ENCODE measurements at places on chromosomes 7 and 10.

DNA sequence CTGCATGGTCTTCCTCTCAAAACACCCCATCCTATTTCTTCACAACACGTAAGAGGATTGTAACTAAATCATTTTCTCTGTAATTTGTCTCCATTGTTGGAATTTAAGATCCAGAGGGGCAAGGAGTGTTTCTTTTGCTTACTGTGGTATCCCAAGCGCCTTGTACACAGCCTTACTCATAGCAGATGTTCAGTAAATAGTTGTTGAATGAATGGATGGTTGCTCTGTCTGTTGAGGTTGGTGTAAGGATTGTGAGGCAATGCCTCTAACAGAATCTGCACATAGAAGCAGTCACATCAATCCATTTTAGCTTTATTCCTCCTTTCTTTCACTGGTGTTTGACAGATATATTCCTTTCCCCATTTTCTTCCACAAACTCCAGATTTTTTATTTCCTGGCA is 90.1 kb downstream of the ZNF365 start:
- no peak for DNase-seq

DNA sequence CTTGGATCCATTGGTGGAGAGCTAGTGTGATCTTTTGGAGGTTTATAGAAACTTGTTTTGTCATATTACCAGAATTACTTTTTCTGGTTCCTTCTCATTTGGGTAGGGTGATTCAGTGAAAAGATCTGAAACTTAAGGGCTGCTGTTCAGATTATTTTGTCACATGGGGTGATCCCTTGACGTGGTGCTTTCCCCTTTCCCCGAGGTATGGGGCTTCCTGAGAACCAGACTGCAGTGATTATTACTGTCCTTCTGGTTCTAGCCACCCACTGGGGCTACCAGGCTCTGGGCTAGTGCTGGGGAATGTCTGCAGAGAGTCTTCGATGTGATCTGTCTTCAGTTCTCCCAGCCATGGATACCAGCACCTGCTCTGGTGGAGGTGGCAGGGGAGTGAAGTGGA is 1030.0 kb downstream of the GRM8 start:
- no peak for DNase-seq

DNA sequence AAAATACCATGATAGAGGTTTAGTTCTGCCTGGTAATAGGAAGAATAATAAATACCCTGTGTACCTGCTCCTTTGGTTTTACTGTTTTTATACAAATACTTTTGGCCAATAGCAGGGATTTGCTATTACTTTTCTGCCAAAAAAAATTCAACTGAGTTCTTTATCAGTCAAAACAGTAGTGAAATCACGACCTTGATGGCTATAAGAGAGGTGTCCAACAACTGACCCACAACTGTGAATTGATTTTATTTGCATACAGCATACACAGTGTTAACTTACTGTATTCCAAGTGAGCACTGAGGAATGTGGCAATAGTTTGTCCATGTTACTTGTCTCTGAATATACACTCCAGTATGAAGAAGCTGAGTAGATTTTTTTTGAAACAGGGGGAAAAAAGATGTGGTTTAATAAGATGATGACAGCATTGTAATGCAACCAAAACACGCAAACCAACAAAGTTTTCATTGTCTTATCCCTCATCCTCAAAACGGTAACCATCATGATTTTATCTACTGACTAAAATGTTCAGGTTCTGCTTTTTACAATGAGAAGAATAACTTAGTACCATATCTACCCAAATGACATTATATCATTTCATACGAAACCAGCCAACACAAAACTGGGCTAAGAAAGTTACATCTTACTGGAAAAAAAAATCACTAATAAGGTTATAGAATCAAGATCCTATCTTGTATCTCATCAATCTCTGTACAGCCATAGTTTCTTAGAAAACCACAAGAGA is 63.3 kb downstream of the GSAP start:
- DNase-seq, result no peak

- DNase-seq, result no peak
Measured at GRCh38 chr7:143284591-143285469, at the start of gene TMEM139. Gene TMEM139, plus strand, starts transcription at chr7:143284958. Its CDS starts 1,000 bp downstream, at chr7:143285958.

DNA sequence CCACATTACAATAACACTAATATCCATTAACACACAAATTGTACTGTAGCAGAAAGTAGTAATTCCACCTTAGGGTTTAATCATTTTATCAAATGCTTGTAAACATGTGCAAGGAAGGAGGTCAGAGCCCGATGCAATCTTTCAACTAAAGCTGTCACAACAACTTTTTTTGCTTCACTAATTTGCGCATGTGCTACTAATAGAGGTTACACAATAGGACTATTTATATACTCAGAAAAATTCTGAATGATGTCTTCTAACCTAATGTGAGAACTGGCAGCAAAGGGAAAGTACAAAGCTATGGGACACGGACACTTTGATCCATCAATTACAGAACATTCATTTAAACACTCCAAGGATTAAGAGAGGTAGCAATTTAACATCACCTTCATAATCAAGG is 244.4 kb downstream of the CHCHD3 start:
- no peak for DNase-seq

DNA sequence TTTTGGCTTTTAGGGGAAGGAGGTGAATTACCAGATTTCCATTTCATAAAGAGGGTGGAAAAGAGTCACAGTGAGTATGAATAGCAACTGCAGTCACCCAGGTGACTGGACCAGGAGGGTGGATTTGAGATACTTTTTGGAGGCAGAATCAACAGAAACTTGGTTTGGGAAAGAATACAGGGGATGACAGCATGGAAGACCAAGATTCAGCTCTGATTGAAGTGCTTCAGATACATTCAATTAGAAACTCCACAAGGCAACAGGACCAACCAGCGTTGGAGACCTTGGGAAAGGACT is 83.0 kb downstream of the SGMS1 start:
- DNase-seq, result no peak
